CD4-positive, alpha-beta T cell treated with Interleukin-4 for 4 hours (primary cell): ENCODE measurements at places on chromosomes 4 and X.

GRCh38 chr4:47698837-47699236 lies 139.0 kb downstream of the CORIN start:
- no peak for DNase-seq

DNA sequence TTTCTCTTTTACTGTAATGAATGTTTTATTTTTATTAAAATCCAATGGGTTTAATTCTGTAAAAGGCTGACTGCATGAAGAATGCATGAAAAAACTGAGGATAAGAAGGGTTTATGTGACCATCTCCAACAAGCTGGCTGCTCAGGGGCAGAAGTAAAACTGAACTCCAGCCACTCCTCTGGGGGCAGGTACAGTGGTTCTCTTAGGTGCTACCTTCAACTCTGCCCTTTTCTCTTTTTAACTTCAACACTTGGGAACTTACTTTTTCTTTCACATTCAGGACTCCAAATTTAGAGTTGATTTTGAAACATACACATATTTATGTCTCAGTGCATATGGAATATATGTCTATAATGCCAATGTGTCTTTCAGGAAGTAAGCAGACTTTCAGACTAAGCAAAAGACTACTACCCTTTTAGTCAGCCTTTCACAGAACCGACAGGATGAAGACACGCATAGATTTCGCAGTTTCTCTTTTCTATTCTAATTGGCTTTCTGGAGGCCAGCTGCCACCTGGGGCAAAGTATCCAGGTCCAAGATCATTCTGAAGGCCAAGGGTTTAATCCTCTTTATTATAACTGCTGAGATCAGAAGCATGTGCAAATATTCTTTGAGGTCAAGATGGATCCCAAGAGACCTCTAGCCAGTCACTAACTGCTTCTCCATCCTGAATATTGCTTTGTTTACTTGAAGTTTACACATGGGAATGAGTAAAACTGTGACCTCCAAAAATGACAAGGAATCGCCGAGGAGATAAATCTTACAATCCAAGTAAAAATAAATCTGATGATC lies 30.7 kb downstream of the HS3ST1 start:
- no peak for DNase-seq

- DNase-seq, result peak; percentile 23
Measured at GRCh38 chrX:106802388-106803275, at the start of gene TBC1D8B. TBC1D8B (plus strand) TSS chrX:106802673; CDS start chrX:106802854, 181 bp downstream.

GRCh38 chr4:3041192-3042142 lies 32.9 kb downstream of the HTT-AS start:
- peak; percentile 38 for DNase-seq

GRCh38 chrX:136055651-136056221 lies 70.5 kb downstream of the SLC9A6 start:
- no peak for DNase-seq

DNA sequence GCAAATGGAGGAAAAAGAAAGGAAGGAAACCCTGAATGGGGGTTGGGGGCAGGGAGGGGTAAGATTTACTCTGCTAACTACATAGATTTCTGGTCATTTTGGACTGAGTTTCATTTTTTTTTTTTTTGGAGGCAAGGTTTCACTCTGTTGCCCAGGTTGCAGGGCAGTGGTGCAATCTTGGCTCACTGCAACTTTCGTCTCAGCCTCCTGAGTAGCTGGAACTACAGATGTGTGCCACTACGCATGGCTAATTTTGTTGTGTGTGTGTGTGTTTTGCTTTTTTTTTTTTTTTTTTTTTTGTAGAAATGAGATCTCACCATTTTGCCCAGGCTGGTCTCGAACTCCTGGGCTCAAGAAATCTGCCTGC lies 223.5 kb downstream of the APBB2 start:
- DNase-seq, result no peak

DNA sequence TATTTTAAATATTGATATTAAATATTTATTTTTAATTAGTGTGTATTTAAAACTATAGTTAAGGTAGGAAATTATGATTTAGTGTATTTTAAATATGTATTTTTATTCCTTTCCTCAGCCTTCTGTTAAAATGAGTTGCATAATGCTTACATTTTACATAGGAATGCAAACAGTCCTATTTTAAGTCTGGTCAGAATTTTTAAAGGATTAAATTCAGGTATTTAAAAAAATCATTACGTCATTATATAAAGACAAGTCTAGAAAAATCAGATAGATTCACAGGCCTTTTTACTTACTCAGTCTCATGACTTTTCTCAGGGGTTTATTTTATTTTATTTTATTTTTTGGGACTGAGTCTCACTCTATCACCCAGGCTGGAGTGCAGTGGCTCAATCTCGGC lies 50.4 kb upstream of the RPA4 start:
- no peak for DNase-seq

GRCh38 chr4:77418333-77418732 lies 187.3 kb upstream of the CXCL13 start:
- no peak for DNase-seq

DNA sequence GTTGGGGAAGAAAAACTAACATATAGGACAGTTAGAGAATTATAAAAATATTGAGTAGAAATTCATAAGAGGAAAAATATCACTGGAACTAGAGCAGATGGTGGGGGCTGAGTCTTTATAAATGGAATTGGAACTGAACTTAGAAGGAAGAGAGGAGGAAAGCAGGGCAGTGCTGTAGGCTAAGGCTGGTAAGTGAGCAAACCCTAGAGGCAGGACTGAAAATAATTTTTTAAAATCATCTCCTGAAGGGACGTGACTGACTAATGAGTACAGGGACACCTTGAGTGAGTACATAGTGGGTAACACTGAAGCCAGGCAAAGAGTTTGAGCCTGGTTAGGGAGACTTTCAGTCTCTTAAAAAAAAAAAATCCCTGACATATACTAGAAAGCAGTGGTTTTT lies 63.3 kb downstream of the GALNT7 start:
- no peak for DNase-seq
